LNCaP clone FGC (cell line): ENCODE measurements at places on chromosomes 5 and 9.

DNA sequence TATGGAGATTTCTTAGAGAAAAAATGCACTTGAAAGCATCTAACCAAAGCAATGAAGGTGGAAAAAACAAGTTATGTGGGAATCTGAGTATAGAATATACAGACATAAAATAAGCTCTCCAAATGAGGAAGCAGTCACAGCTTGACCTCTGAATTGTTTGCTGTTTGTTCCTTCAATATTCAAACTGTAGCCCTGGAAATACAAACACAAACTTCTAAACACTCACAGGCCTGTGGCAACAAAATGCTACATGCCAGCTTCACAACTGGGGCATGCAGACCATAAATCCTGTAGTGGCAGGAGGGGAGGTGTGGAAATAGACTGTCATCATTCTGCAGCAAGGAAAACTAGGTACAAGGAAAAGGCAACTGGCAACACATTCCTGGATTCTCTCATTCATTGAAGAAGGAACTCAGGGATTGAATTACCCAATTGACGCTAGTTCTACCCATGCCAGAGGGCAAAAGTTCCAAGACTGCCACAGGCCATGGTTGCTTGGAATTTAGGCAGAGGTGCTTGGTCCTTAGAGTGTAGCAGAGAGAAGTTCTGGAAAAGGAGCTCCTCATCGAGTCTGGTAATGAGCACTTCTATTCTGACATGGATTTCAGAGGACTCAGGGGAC, 349.6 kb downstream of the PDE4D start:
- peak; percentile 49 for DNase-seq

DNA sequence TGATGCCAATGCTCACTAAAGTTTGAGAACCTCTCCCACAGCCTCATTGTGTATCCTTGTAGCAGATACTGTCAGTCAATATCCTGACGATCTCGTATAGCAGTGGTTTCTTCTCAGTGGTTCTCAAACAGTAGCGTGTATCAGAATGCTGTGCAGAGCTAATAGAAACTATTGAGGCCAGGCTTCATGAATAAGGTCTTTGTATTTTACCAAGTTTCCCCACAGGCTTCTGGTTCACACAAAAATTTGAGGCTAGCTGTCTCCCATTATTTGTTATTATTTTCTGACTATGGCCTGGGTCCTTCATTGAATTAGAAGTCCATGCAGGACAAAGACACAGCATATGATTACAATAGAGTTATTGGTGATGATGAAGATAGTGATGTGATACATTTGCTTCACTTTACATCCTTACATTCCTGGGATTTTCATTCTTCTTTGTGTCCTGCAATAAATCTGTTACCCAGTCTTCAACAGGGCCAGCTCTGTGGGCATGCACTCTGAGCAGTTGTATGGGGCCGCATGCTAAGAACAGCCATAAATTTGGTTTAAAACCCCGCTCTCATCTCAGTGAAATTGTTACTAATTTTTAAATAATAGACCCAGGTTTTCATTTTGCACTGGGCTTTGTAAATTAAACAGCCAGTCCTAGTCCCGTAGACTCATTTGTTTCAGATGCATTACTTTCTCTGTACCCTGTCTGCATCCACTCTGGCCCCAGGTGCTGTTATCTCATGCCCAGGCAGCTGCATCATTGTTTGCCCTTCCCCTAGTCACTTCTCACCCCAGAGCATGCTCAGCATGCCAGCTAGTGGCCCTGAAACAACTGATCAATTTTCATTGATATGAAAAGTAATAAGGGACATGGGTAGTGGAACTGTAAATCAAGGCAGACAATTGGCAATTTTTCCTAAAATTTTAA, 199.9 kb upstream of the PIK3R1 start:
- no peak for DNase-seq

DNA sequence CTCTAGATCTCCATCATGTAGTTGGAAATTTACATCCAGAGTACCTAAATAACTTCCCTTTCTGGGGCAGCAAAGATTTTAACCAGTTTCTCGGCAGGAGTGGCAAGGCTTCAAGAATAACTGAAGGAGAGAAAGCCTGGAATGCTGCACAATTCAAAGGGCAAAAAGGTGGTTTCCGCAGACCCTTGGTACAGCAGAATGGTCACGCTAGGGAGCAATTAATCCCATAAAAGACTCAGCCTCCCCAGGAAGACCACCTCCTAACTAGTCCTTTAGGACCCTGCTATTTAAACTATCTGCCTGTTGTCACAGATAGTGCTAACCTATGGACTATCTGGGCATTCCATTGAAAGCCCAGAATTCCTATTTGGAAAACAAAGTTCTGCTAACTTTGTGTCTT, 3.6 kb downstream of the HTR1A start:
- no peak for DNase-seq

- peak; percentile 59 for DNase-seq
Measured at GRCh38 chr5:127957183-127957582, 126.4 kb upstream of the SLC12A2 start.

- DNase-seq = no peak
Measured at GRCh38 chr9:35522187-35522586, 32.3 kb downstream of the RUSC2 start.
